ENCODE measurements at places on chromosomes 16 and 17.

DNA sequence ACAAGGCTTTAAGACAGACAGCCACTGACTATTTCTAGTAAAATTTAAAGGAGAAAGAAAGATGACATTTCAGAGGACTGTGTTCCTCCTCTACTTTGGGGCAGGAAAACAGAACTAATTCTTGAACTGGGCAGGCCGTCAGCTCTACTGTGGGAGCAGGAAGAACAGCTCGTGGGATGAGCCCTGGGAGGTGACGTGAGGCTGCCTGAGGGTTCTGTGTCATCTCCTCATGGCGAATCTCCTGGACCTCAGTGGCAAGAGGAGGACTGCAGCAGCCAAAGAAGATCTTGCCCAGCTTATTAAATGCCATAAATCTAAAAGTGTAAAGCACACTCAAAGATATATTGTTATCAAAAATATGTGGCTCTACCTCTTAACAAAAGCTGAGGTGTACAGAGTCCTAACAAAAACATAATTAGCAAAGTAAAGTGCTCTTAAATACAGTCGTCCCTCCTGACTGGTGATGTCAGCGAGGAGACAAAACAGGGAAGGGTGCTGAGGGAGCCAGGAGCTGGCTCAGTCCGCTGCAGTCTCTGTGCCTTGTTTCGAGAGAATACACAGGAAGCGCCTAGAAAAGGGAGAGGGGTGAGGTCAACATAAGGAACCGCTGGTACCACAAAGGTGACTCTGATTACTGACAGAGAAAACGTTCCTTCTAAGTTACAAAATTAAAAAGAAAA is 58.0 kb downstream of the CREBBP start:
- DNase-seq: no peak

GRCh38 chr17:59827721-59828477 is 64.8 kb downstream of the TUBD1 start:
- DNase-seq: no peak

DNA sequence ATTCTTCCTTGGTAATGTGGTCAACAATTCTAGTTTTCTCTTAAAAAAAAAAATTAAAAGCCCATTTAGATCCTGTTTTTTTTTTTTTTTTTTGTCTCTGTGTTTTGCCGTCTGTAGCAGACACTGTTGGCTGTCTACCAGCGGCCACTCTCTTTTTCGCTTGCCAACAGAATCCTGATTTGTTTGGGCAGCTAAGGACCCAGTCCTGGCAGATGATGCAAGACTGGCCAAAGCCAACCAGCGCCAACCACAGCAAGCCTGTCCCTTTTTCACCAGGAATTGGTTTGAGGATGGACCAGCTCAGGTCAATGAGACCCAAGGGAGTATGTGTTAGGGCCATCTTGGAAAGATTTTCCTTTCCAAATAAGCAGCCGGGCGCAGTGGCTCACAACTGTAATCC is 28.2 kb downstream of the ST3GAL2 start:
- no peak for DNase-seq

DNA sequence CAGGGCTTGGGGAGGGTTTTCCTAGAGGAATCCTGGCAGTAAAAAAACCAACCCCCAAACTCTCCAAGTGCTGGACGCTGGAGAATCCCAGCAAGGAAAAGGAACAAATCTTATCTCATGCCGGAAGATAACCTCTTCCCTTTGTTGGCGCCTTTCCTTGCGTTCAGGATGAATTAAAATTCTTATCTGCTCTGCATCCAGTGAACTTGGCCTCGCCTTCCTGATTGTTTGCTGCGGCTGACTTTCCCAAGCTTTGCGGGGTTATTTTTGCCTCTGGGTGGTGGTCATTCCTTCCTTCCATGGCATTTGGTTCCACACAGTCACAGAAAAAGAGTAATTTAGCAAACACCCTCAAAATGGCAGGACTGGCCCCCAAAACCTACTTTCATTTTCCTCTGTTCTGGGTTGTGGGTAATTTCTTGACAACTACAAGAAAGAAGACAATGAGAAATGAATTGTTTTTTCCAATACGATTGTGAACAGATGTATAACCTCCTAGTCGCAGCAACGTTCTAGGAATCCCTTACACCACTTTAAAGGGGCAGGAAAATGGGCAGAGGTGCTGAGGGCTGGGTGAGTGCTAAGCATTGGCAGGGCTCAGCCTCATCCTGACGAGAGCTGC is 77.8 kb downstream of the MRC2 start:
- DNase-seq: no peak

DNA sequence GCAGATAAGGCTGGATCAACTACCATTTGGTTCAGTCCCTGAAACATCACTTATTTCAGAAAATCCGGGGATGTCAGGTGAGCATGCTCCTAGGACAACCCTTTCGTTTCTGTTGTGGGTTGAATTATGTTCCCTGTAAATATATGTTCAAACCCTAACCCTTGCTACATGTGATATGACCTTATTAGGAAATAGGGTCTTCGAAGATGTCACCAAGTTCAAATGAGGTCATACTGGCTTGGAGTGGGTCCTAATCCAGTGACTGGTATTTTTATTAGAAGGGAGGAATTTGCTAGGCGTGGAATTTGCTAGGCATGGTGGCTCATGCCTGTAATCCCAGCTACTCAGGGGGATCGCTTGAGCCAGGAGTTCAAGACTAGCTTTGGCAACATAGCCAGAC is 21.3 kb downstream of the SNX20 start:
- DNase-seq: no peak

DNA sequence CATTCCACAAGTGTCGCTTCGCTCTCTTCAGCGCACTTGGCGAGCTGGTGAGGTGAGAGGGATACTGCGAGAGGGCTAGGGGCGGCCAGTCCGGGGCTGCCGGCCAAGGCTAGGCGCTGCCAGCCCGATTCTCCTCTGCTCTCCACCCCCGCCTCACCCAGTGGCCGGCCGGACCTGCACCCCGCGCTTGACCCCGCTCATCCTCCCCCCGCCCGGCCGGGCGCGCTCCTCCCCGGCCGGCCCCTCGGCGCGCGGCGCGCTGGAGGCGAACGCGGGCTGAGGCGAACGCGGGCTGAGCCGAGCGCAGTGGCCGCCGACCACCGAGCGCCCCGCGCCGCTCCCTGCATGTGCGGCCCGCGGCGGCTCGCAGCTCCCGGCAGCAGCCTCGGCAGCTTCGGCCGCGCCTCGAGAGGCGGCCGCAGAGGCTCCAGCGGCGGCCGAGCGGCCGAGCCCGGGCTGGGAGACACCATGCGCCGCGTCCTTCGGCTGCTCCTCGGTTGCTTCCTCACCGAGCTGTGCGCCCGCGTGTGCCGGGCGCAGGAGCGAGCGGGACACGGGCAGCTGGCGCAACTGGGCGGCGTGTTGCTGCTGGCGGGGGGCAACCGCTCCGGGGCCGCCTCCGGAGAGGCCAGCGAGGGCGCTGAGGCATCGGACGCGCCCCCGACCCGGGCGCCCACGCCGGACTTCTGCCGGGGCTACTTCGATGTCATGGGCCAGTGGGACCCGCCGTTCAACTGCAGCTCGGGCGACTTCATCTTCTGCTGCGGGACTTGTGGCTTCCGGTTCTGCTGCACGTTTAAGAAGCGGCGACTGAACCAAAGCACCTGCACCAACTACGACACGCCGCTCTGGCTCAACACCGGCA is at the start of gene SHISA9:
SHISA9 (plus strand) TSS at position 2 of the 865 bp plus-strand sequence.
- DNase-seq: no peak

DNA sequence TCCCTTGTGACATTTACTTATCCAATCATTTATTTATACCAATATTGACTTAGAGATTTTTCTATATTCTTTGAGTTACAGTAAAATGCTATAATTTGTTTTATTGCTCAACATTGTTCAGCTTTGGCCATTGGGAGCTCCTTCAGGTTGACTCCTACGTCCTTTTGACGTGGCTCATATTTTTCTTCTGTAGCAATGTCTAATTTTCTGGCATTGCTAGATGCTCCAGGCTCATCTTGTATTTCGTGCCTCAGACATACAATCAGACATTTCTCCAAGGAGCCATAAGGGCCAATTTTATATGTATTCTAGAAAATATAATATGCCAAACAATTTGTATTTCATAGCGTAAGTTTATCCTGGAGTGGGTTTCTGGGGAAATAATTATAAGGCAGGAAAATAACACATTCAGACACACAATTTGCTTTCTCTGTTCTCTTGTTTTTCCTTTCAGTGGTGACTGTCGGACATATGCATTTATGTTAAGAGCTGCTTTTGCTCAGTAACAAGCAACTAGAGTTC is 355.1 kb upstream of the MON1B start:
- no peak for DNase-seq

GRCh38 chr17:21537302-21537701 is 155.0 kb upstream of the KCNJ18 start:
- DNase-seq: no peak

GRCh38 chr17:31527606-31528005 is 136.1 kb downstream of the RAB11FIP4 start:
- no peak for DNase-seq

DNA sequence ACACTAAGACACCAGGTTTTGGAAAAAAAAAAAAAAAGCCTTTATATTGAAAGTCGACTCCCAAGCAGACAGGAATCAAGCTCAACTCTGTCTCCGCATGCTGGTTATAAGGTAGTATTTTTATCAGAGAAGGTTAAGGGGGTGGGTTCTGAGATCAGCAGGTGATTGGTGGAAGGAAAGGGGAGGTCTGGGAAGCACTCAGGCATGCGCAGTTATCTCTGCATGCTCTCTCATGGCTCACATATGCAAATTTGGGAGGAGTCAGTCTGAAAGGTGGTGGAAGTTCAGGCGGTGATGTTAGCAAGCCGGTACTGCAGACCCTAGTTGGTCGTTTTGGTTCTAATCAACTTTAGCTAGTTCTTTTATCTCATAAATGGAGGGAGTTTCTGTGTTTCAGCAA is 357.6 kb upstream of the C16orf82 start:
- no peak for DNase-seq

DNA sequence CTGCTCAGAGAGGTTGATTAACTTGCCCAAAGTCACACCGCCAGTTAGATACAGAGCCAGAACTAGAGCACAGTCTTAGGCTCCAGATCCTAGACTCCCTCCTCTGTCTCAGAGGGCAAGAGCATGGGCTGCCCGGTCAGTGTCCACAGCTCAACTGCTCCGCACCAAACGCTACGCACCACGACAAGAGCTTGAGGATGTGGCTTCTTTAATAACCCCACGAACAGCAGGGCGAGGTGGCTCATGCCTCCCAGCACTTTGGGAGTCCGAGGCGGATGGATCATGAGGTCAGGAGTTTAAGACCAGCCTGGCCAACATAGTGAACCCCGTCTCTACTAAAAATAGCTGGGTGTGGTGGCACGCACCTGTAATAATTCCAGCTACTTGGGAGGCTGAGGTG is 21.4 kb downstream of the FA2H start:
- DNase-seq: no peak

GRCh38 chr17:14760719-14761411 is 460.0 kb downstream of the HS3ST3B1 start:
- no peak for DNase-seq

DNA sequence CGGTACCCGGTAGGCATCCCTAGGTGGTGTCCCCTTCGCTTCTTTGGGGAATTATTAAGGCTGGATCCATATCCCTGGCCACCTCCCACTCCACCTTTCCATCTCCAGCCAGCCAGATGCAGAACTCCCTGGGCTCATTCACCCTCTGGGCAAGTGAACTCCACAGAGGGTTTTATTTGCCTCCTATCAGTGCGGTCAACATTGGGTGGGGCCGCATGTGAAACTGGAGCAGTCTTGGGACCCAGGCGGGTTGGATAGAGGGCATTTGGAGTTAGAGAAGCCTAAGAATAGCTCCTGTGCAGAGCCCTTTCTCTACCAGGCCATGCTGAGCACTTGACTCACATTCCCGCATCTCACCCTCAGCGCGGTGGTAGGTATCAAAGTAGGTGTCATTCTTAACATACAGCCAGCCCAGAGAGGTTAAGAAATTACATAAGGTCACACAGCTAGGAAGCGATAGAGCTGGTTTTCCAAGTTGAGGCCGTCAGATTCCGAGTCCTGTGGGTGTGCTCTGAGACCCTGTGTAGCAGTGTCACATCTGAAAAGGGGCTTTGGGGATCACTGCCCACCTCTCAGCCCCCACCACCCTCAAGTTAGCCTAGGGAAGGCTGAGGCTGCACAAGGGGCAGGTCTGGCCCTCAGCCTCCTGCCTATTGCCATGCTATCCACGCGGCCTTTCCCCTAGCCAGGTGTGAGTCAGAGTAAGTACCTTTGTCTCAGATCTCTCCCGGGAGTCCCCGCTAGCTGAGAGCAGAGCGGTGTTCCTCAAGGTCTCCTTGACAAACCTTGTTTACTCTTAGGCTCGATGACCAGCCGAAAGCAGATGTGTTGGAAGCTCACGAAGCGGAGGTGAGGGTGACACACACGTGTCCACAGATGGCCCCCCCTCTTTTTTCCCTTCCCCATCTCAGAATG is 26.9 kb upstream of the LGALS9 start:
- no peak for DNase-seq

DNA sequence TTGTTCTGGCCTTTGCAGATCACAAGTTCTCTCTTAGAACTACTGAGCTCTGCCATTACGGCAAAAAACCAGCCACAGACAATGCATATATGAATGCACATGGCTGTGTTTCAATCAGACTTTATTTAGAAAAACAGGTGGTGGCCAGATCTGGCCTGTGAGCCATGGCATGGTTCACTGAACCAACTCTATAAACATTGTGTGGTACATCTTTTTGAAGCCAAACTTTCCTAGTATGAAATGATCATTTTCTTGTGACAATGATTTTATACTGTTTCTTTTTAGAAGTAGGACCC is 65.9 kb upstream of the AMZ2 start:
- DNase-seq: no peak
